DMS79 treated with DMSO at 0.1 percent for 48 hours (cell line): ENCODE measurements at places on chromosomes 5 and 9.

DNA sequence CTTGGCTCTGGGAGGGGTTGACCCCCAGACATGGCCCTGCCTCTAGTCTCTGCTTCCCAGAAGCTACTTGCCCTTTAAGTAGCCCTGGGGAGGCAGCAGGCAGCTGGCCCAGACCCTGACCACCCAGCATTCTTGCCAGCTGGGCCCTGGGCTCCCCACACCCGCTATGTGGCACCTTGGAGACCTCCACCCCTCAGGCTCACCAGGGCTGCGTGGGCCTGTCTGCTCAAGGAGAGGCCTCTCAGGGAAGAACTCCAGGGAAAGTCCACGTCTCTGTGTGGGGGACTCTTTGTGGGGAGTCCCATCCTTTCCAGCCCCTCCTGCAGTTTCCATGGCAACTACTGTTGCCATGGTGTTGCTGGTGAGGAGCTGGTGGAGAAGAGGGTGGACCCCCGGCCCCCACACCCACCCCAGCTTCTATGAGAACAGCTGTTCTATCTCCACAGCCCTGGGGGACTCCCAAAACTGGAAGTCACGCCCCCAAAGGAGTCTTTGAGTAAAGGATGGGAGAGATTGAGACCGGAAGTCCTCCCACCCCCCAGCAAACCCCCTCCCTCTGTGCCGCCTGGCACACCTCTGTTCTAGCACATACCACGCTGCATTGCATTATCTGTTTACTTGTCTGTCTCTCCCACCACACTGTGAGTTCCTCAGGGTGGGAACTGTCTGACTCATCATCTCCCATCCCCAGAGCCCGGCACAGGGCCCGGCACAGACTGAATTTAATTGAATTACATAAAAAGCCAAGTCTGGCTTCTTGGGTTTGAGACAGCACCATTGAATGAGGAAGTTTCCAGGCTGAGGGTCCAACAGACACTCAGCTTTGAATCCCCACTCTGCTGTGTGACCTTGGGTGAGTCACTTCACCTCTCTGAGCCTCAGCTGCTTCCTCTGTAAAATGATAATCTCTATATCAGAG, 12.6 kb downstream of the DNM1 start:
- DNase-seq, result no peak

DNA sequence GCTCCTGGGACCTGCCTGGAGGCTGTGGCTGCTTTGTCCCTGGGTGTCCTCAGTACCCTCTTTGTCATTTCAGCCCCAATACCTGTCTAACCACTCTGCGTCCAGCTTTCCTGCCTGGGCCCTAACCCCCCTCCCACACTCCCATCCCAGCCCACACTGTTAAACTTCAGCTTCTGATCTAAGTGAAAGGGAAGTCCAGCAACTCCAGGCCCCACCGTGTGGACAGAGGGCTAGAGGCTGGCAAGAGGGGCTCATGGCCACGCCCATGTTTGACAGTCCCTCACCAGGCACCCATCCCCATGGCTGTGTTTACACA, 56.3 kb downstream of the SEMA4D start:
- DNase-seq, result no peak

DNA sequence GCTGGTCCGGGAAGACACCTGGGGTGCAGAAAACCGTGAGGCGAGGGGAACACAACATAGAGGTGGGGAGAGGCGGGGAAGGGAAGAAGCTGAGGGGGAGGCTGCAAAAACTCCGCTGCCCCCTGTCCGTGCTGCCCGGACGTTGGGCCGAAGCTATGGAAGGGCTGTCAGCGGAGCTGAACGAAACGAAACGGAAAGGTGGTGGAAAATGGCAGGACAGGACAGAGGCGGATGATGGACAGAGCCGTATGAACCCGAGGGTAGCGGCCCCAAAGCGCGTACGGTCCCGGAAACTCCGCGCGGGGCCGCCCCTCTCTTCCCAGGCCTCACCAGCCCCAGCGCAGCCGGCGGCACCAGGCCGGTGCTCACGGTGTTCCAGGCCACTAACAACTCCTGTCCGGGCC, 272 bp downstream of the ANAPC2 start:
- DNase-seq, result no peak

DNA sequence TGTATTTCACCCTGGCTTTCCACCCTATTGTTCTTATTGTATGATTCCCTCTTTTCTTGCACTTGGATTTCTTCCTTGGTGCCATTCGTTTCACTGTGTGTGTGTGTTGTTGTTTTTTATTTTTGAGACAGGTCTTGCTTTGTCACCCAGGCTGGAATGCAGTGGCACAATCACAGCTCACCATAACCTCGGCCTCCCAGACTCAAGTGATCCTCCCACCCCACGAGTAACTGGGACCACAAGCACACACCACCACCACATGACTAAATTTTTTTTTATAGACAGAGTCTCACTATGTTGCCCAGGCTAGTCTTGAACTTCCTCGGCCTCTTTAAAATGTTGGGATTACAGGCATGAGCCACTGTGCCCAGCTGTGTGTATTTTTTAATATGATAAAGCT, 72.0 kb downstream of the MLLT3 start:
- DNase-seq, result no peak

DNA sequence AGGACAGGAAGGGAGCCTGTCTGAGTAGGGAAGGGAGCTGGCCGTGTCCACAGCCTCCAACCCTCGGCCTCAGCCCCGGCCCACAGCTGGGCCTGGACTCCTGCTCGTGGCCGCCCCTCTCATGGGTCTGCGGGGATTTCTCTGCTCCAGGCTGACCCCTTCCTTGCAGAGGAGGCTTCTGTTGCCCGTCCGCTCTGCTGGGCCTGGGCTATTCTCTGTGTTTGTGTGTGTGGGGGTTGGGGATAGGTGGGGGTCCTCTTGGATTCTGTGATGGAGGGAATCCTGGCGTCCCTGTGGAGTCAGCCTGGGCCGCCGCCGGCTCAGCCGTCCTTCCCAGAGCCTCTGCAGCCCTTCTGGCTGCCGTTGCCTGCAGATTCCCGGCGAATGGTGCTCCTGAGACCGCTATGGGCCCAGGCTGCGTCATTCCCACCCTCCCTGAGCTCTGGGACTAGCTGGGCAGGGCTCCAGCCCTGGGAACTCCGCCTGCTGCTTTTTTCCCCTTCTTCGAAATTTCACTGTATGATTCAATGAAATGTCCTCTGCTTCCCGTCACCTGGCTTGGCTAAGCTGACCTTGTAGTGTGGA, 64.2 kb downstream of the FGF18 start:
- DNase-seq, result no peak

DNA sequence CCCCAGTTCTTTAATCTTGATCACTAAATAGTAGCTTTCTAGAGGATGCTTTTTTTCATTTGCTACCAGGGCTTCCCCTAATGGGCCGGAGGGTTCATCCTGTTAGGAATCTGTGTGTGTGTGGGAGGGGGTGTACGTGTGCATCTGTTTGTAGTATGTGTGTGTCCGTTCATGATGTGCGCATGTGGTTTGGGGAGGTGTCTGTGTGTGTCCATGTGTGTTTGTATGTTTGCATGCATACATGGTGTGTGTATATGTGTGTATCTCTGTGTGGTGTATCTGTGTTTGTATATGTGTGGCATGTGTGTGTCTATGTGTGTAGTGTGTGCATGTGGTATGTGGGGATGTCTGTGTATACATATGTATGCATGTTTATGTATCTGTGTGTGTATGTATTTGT, 106.2 kb downstream of the SYK start:
- no peak for DNase-seq

DNA sequence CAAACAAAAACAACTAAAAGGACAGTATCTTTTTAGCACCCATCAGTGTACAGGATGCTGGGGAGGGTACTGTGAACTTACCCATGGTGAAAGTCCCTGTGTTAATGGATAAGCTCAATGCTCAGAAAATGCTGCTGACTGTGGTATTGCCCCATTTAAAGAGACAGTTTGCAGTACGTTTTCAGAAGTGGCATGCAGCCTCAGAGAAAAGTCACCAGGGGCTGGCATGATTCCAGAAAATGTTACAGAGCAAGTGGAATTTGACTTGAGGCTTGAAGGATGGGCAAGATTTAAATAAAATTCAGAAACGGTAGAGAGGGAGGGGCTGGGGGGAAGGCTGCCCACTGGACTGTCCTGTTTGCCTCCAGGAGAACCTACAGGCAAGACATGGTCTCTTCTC, 7.2 kb downstream of the S1PR3 start:
- peak; percentile 1 for DNase-seq

GRCh38 chr5:126924331-126925033, 105.9 kb downstream of the MARCHF3 start:
- DNase-seq, result no peak

- no peak for DNase-seq
Measured at GRCh38 chr5:163574472-163575440, 69.3 kb downstream of the MAT2B start.

- no peak for DNase-seq
Measured at GRCh38 chr5:18366234-18366633, 732.0 kb downstream of the TAF11L14 start.
